Stimulated activated CD4-positive, alpha-beta T cell treated with anti-CD3 and anti-CD28 coated beads, Interleukin-15, amount 100 ng/mL, for 1 hour (primary cell): ENCODE measurements at places on chromosomes 7 and 10.

DNA sequence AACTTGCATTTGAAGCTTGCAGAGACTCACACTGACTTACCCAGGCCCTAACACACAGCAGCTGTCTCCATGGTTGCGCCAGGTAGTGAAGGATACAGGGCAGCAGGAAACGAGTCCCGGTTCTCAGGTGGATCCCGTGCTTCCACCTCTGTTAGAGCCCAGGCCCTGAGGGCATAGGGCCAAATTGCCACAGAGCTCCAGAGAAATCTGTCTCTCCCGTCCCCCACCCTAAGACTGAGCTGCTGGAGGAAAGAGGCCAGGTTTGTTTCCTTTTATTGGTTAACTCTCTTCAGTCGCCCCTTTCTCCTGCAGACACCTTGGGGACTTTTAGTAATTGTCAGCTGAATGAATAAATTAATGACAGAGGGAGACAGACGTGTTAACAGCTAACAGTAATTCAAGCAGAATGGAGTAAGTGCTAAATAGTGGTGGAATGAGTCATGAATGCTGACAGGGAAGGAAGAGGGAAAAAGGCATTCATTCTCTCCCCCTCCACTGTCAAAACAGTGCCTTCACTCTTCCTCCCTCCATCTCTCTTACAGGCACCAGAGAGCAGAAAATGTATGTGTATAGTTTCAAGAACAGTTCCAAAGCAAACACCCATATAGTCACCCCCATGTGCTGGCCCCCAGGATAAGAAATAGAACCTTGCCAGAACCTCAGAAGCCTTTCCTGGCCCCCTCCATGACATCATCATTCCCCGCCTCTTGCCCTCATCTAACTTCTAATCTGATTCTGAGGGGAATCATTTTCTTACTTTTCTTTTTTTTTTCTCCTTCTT is 16.8 kb upstream of the DLG5 start:
- no peak for DNase-seq

GRCh38 chr7:151585744-151586393 is 66.2 kb upstream of the RHEB start:
- DNase-seq = no peak

GRCh38 chr10:112739592-112740353 is 210.3 kb upstream of the TCF7L2 start:
- DNase-seq = no peak

GRCh38 chr10:22606164-22606614 is 108.2 kb downstream of the PIP4K2A start:
- DNase-seq = no peak

DNA sequence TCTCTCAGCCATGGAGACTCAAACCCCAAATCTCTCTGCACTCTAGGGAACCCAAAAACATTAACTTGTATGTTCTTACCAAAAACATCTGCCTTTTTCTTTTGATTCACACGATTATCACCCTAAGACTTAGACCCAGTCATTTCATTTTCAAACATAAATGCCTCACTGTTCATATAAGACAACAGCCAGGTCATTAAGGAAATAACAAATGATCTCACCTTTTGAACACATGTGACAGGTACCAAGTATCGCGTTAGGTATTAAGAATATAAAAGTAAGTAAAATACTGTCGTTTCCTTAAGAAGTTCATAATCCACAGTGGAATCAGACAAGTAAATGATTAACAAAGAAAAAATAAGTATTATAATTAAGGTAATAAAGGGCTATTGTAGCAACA is 8.8 kb downstream of the TM9SF3 start:
- no peak for DNase-seq

DNA sequence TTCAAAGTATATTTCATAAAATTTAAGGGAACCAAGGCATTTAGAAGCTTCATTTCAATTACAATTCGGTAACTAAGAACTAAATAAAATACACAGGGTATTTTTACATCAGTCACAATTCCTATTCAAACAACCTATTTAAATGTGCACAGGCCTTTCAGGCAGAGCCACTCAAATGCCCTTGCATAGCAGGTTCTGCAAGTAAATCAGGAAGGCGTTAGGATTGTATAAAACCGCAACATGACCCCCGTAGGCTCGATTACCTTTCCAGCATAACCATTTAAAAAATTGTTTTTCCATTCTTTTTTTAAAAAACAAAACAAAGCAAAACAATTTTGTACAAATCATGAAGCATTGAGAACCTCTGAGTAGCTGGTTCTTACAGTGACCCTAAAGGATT is 289.9 kb upstream of the SP8 start:
- DNase-seq = no peak

DNA sequence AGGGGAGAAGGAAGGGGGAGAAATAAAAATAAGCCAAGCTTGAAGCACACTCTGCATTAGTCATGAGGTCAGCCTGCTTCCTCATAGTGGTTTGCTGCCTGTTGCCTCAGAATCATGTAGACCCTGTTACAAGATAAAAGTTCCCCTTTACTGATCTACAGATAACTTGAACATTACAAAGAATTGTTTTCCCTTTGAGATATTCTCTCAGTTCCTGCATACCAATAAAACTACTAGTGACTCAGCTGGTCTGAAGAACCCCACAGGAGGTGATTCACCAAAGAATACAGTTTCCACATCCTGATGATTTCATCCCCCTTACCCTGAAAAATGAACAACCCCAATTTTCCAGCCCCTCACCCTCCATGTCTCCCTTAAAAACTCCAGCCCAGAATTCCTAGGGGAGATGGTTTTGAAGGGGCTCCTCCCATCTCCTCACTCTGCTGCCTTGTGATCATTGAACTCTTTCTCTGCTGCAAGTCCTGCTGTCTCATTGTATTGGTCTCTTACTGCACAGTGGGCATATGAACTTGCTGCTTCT is 31.5 kb upstream of the NRP1 start:
- no peak for DNase-seq

DNA sequence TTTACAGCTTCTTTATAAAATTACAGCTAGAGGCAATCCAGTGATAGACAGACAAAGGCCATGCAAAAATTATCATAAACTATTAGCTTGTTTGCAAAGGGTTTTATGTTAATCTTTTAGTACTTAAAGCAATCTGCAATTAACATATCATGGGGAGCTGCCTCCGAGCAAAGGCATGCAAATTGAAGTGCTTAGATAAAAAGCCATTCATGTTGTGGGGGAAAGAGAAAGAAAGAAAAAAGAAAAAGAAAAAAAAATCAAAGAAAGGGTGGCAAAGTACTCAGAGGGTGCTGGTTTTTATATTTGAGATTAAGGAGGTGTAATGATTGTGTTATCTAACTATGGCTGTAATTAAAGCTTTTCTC is 799.5 kb downstream of the LRMDA start:
- DNase-seq = no peak

- no peak for DNase-seq
These were observed 141.9 kb downstream of the PRKG1 start for GRCh38 chr10:51215951-51216834.

- DNase-seq = no peak
These were observed 135.1 kb downstream of the NRBF2 start for GRCh38 chr10:63268149-63268797.
